Caki2 (cell line): ENCODE measurements at places on chromosomes 3 and 15. TPM values are rescaled to one million over a fixed set of nuclear protein-coding genes. Genes with fewer than 3 reads are reported as not detected.

TEX9 gene
- total RNA-seq, result 14.6 and 19.5 TPM in 2 replicates

TNNC1 gene
- total RNA-seq, result 1.1 and 2.7 TPM in 2 replicates

DLL4 gene
- 0.07 TPM in 1 of 2 replicates, not detected in the other for total RNA-seq

GCNT3 gene
- total RNA-seq, result 0.64 and 5.9 TPM in 2 replicates

CCR9 gene
- total RNA-seq, result 0.81 TPM in 1 of 2 replicates, not detected in the other

METTL6 gene
- 11.2 and 14.2 TPM in 2 replicates for total RNA-seq

CCDC71 gene
- total RNA-seq, result 22.9 and 31.2 TPM in 2 replicates
